ENCODE measurements at places on chromosomes 5 and 9. TPM values are rescaled to one million over a fixed set of nuclear protein-coding genes. Genes with fewer than 3 reads are reported as not detected.

Gene CCDC171
- total RNA-seq = 2.8 TPM

DNA sequence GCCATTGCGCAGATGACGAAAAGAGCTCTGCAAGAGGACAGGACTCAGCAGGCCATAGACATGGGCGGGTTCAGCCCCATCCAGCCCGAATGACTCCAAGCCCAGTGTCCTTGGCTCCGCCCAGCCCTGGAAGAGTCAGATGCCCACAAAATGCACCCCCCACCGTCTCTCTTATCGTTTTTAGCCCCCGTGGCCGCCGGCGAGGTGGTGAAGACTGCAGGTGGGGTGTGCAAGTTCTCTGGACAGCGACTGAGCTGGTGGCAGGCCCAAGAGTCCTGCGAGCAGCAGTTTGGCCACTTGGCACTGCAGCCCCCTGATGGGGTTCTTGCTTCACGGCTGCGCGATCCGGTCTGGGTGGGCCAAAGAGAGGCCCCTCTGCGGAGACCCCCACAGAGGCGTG, 2.1 kb downstream of the ADGRD2 start:
- DNase-seq = no peak

- peak; percentile 36 for DNase-seq
These were observed 175.1 kb downstream of the CCDC192 start for GRCh38 chr5:127878174-127878750.

DNA sequence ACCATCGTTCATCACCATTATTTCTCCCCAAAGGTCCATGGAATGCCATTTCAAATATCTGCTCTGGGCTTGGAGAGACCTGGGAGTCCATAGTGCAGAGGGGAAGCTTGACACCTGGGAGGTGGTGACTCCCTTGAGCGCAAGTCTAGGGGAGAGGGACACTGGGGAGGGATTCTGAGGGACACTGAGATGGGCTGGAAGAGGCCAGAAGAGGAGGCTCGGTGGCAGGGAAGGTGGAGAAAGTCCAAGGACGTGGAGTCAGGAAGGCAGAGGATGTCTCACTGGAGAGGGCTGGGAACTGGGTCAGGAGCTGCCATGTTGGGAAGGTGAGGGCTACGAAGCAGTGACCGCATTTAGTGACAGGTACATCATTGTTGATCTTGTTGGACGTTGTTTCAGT, 160.3 kb upstream of the MVB12B start:
- DNase-seq = no peak

Gene AGXT2
- total RNA-seq = not detected

Gene TMC1
- not detected for total RNA-seq

Gene SLCO6A1
- total RNA-seq = not detected

GRCh38 chr9:107932046-107932445, 442.5 kb upstream of the KLF4 start:
- no peak for DNase-seq

- no peak for DNase-seq
These were observed 2.3 kb upstream of the ACSL6 start for GRCh38 chr5:132013711-132014110.

DNA sequence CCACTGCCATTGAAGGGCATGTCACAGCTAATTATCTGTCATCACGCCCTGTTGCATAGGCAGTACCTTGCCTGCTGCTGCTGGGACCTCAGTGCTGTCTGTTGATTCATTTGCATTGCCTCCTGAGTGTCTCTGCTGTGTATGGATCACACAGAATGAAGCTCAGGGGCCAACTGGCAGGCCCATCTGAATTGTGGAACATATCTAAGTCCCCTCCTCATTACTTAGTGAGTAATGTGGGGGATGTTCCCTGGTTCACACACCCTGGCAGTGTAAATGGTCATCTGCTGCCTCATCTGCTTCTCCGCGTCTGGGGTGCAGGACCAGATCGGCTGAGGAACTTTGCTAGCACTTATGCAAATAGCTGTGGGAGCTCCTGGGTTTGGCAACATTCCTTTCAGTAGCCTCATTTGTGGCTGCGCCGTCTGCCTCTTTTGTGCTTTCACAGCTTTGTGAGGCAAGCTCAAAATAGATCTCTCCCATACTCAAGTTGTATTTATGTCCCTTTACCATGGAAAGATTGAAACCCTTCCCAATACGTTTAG, 25.4 kb downstream of the TYRP1 start:
- no peak for DNase-seq

GRCh38 chr9:71665247-71665646, 103.1 kb downstream of the CEMIP2 start:
- DNase-seq = no peak

Gene WNT8A
- not detected for total RNA-seq

GRCh38 chr9:69283003-69283402, 42.0 kb upstream of the ENTREP1 start:
- DNase-seq = no peak

Gene ANKRD18B
- total RNA-seq = 1.5 TPM

Gene NUTM2F
- total RNA-seq = not detected

Gene DNAJC18
- total RNA-seq = 35.6 TPM

- DNase-seq = no peak
These were observed 57.5 kb upstream of the EPB41L4B start for GRCh38 chr9:109378316-109378715.

GRCh38 chr5:93600409-93601070, 17.5 kb downstream of the NR2F1 start:
- no peak for DNase-seq

- DNase-seq = no peak
These were observed 123.7 kb upstream of the ANKRD55 start for GRCh38 chr5:56356836-56357160.

DNA sequence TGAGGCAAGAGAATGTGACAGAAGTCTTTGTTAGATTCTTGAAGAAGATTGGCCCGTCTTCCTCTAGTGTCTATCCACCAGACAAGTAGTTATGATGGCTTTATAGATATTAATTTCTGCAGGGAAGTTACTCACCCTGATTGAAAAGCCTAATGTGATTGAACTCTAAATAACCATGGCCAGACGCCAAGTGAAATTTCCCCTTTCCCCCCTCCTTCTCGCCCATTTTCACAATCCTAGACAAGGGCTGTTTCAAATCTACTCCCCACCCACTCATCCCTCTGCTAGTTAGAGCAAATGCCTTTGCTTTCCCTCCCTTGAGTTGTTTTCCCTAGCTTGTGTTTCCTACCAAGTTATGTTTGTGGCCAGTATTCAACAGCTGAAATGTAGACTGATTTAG, 182.5 kb downstream of the TMEM167A start:
- DNase-seq = no peak

Gene SVEP1
- total RNA-seq = not detected

GRCh38 chr9:84703793-84704192, 34.3 kb downstream of the NTRK2 start:
- no peak for DNase-seq

Gene FRMPD1
- total RNA-seq = not detected

DNA sequence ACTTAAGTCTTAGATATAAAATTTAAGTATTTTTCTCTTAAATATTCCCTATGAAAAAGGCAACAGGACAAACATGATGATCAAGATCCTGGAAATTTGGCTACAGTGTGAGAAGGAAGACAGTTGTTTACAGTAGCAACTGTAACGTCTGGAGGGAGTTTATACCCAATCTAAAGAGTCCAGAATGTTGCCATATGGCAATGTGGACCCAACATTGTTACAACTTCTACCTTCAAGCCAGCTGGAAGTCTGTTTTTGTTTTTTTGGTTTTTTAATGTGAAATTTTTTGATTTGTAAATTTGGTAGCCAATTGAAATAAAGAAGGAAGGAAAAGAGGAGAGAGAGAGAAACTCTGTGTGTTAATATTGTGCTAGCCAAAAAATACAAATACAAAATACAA, 233.4 kb downstream of the CHSY3 start:
- DNase-seq = no peak

GRCh38 chr5:28265877-28266276, 1227.5 kb upstream of the CDH9 start:
- DNase-seq = no peak

DNA sequence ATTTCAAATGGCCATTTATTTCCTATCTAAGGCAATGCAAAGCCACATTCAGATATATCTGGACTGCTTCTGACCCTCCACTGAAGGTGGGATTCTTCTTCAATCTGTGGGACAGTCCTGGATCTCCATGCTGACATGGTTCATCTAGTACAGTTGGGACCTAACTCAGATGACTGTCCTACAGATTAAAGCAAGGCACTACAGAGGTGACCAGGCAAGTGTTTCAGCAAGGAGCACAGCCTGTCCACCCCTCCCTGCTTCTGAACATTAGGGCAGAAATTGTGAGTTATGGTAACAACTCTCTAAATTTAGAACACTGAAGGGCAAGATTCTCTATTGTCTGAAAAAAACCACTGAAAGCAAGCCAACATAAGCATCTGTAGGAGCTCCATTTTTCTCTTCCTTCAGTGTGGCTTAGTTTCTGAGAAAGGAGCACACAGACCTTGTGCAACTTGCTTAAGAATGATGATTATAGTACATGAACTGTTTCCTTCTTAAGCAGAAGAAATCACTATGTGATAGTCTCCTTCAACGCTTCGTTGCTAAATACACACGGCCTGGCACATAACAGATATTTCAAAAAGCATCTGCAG, 62.9 kb upstream of the BARX1 start:
- DNase-seq = no peak

DNA sequence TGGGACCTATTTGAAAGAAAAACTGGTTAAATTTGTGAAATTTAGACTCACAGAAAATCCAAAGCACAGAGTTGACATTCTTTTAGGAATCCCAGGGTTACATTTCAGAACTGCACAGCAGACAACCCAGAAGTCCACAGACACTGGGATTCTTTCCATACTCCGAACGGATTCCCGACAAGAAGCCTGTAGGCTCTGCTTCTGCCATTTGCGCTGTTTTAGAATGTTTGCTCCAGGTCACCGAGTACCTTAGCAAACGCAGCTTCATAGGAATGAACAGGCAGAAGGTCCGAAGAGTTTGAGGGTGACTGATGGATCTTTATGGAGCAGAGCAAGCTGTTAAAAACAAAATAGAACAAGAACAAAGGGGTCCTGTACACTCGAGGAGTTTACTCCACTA, 84.5 kb upstream of the NFIB start:
- DNase-seq = no peak

Gene HSPA5
- 188 TPM for total RNA-seq

- DNase-seq = no peak
These were observed 293.9 kb upstream of the TARS1 start for GRCh38 chr5:33146881-33147280.

DNA sequence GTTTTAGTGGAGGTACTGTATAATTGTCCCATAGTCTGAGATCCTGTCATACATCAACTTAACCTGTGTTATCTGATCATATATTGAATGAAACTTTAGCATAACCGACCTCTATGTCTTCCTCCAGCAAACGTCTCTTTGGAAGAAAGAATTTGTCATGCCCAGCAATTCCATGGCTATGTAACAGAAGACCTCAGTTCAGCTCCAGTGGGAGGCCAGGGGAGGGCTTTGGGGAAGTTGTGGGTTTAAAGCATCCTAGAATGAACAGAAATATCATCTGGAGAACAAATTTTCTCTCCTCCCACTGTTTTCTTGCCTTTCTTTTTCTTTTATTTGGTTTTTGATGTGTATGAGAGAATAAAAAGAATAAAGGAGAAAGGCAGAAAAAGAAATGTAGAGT, 164.5 kb downstream of the GAS1 start:
- DNase-seq = no peak

Gene MARCOL
- not detected for total RNA-seq

DNA sequence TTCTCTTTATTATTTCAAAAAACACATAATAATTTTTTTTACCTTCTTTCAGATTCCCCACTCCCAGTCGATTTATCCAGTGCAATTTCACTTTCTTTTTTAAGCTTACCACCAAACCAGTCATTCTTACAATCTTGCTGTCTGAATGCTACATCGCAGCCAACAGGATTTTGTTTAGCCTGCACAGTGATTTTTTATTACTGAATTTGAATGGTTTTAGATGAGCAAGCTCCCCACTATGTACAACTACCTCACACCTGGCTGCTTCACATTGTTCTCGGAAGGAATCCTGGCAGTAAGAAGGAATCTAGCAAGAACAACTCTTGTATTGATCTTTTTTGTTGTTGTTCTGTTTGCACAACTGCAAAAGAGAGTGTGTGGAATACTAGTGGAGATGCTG, 668.1 kb upstream of the WWC1 start:
- no peak for DNase-seq

Gene TCF7
- total RNA-seq = 94.8 TPM

DNA sequence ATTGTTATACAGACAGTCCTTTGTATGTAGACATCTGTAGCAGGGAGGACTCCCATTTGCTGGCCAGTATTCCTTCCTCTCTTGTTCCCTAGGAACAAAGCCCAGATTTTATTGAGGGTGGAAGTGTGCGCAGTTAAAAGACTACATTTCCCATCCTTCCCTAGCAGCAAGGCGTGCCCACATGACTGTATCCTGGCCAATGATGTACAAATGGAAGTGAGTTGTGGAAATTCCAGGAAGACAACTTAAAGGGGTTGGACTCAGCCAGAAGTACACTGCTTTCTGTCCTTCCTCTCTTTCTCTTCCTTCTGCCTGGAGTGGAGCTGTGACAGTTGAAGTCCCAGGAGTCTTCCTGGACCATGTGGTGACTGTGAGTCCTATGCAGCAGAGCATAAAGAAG, 89.0 kb downstream of the HRH2 start:
- no peak for DNase-seq

Gene GRXCR2
- not detected for total RNA-seq

GRCh38 chr9:114348906-114349482, 19.3 kb downstream of the ORM2 start:
- peak; percentile 97 for DNase-seq

DNA sequence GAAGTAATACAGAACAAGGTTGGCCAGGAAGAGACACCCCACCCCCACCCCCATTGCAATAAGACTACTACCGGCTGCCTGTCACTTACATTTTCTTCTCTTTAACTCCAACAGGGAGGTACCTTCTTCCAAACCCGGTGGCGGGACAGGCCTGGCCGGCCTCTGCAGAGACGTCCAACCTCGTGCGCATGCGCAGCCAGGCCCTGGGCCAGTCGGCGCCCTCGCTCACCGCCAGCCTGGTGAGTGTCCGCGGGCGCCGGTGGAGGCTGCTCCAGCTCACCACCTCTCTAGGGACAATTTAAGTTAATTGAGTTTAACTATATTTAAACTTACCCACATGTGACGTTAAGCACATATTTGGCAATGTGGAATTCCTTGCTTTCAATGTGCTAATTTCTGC, 192.4 kb downstream of the MAST4 start:
- no peak for DNase-seq

Gene LCN12
- total RNA-seq = 1.1 TPM

Gene MSX2
- total RNA-seq = not detected

Gene STPG3
- total RNA-seq = not detected

GRCh38 chr9:83775932-83776331, 41.6 kb downstream of the GKAP1 start:
- no peak for DNase-seq

GRCh38 chr9:92292338-92293074, 991 bp downstream of the IARS1 start:
- peak; percentile 15 for DNase-seq

GRCh38 chr9:71483436-71483835, 284.9 kb downstream of the CEMIP2 start:
- no peak for DNase-seq
